CD8-positive, alpha-beta memory T cell (primary cell): ENCODE measurements at places on chromosomes 7 and 10. TPM values are rescaled to one million over a fixed set of nuclear protein-coding genes. Genes with fewer than 3 reads are reported as not detected.
A peak's percentile ranks its signal among the peaks of the same experiment; 100 is the strongest.

Gene EGR2
- total RNA-seq = 89.9 TPM

Gene C10orf67
- total RNA-seq = not detected

Gene PTF1A
- not detected for total RNA-seq

Gene UCMA
- total RNA-seq = not detected

Gene HACD1
- total RNA-seq = 1.9 TPM

DNA sequence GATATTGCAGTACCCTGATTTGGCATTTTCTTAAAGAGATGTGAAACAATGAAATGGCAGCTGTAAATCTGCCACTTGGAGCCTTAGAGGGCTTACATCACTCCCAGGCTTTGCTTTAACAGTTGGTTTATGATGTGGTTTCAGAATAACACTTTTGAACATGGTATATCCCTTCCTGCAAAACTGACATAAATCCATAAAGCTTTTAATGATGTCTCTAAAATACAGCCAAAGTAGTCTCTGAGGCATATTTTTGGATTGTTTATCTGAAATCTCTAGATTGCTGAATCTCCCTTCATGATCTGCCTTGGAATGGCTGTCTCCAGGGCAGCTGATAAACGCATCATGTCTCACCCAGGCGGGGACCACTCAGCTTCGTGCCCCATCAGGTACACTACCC, 377.8 kb upstream of the C7orf33 start:
- no peak for DNase-seq
- H3K27me3 ChIP-seq = no peaks in the 10 kb centered on the region
- H3K36me3 ChIP-seq = no peaks in the 10 kb centered on the region
- no peak overlapping the region for H3K4me3 ChIP-seq

DNA sequence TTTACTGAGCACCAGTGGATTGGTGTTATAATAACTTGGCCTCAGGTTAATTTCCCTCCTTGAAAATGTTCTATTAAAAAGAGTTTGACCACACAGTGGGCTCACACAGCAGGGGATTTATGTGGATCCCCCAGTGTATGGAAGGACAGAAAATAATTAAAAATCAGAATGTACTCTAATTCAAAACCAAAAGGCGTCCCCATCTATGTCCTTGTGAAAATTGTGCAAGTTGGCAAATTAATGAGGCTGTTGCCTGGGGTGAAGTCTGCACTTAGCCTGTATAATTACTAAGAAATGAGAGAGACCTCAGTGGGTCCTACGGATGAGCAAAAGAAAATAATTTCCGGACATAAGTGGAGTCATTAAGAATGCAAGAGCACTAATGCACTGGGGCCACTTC, 31.1 kb downstream of the PIK3CG start:
- no peak overlapping the region for H3K27ac ChIP-seq
- H3K36me3 ChIP-seq = peaks cover 24% of the 10 kb centered on the region
- no peaks in the 10 kb centered on the region for H3K27me3 ChIP-seq
- H3K4me1 ChIP-seq = no peaks in the 10 kb centered on the region

- no peaks in the 10 kb centered on the region for H3K36me3 ChIP-seq
- H3K27me3 ChIP-seq = no peaks in the 10 kb centered on the region
- H3K27ac ChIP-seq = no peak overlapping the region
- no peak for DNase-seq
- no peak overlapping the region for H3K4me3 ChIP-seq
- peaks cover 16% of the 10 kb centered on the region for H3K4me1 ChIP-seq
Measured at GRCh38 chr7:111089822-111090426, 1.0 kb upstream of the LRRN3 start.

- H3K4me1 ChIP-seq = peaks cover 11% of the 10 kb centered on the region
- H3K4me3 ChIP-seq = no peak overlapping the region
- DNase-seq = no peak
- H3K36me3 ChIP-seq = no peaks in the 10 kb centered on the region
- H3K27ac ChIP-seq = no peak overlapping the region
Measured at GRCh38 chr7:139131601-139132041, 22.1 kb upstream of the ZC3HAV1 start.

- no peak overlapping the region for H3K27ac ChIP-seq
- H3K36me3 ChIP-seq = no peaks in the 10 kb centered on the region
- DNase-seq = no peak
- no peak overlapping the region for H3K4me3 ChIP-seq
- no peaks in the 10 kb centered on the region for H3K27me3 ChIP-seq
- H3K4me1 ChIP-seq = peaks cover 20% of the 10 kb centered on the region
Measured at GRCh38 chr10:79065091-79065551, 3.6 kb upstream of the ZMIZ1 start.

DNA sequence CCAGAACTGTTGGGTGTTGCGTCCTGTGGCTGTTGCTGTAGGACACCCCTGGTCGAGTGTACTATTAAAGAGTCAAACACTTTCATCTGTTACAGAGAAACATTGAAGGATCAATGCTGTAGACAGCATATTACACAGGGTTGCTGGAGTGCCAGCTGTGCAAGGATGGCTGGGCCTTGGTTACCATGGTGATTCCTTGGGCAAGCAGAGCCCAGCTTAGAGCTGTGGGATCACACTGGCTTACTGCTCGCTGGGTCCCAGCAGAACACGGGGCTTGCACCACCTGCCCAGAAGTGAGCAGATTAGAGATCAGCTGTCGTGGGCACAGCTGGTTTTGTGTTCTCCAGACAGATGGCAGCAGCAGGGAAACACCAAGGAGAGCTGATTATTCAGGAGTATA, 76.0 kb downstream of the GPR141 start:
- no peak overlapping the region for H3K4me3 ChIP-seq
- no peaks in the 10 kb centered on the region for H3K27me3 ChIP-seq
- DNase-seq = no peak
- H3K4me1 ChIP-seq = no peaks in the 10 kb centered on the region
- H3K36me3 ChIP-seq = no peaks in the 10 kb centered on the region

DNA sequence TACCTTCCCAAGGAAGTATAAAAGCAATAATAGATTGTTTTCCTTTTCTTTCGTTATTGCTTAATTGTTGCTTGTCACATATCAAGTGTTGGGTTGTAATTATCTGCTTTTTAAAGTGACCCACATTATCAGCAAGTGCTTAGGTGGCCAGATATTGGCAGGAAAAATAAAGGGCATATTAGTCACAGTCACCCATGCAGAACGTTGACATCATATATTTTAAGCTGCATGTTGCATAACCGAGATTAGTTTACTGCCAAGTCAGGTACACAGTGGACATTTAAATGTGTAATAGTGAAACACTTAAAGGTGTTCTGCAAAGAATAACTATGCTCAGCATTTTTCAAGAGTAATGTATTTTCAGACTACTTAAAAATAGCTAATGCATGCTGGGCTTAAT, 11.4 kb downstream of the NEBL start:
- H3K27ac ChIP-seq = no peak overlapping the region
- no peaks in the 10 kb centered on the region for H3K36me3 ChIP-seq
- no peak for DNase-seq
- no peaks in the 10 kb centered on the region for H3K4me1 ChIP-seq
- no peak overlapping the region for H3K4me3 ChIP-seq

- DNase-seq = peak; percentile 87
- peak overlapping the region; percentile 88 for H3K4me3 ChIP-seq
- H3K27ac ChIP-seq = peak overlapping the region; percentile 76
- H3K4me1 ChIP-seq = no peaks in the 10 kb centered on the region
Measured at GRCh38 chr7:63899691-63900393, 98.8 kb upstream of the ZNF722 start.

DNA sequence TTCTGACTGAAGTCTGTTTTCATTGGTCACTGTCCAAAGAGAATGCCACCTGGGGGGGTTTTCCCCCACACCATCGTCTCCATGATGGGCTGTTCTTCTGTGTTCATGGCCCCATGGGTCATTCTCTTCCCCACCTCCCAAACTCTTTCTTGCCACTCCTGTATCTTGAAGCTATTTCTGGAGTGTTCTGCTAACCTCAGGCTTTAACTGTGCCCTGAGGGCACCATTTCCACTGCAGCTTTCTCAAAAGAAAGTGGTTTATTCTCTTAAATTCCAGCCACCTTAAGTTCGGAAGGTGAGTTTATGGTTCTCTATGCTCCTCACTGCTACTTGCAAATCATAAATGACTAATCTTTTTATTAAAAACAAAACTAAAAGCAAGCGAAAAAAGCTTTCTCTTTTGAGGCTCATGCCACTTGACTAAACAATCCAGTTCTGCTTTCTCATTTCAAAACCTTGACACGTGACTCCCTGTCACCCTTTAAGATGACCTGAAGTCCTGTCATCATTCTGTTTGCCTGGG, 7.4 kb upstream of the APBB1IP start:
- no peaks in the 10 kb centered on the region for H3K27me3 ChIP-seq
- no peaks in the 10 kb centered on the region for H3K36me3 ChIP-seq
- H3K4me1 ChIP-seq = peaks cover 4% of the 10 kb centered on the region
- no peak overlapping the region for H3K27ac ChIP-seq

GRCh38 chr10:12351447-12351846, 2.1 kb downstream of the CAMK1D start:
- H3K36me3 ChIP-seq = no peaks in the 10 kb centered on the region
- peak; percentile 13 for DNase-seq
- H3K4me3 ChIP-seq = peak overlapping the region; percentile 87
- no peak overlapping the region for H3K27ac ChIP-seq
- H3K4me1 ChIP-seq = peaks cover 18% of the 10 kb centered on the region

- no peak overlapping the region for H3K4me3 ChIP-seq
- no peak for DNase-seq
- H3K4me1 ChIP-seq = no peaks in the 10 kb centered on the region
- no peaks in the 10 kb centered on the region for H3K36me3 ChIP-seq
- no peaks in the 10 kb centered on the region for H3K27me3 ChIP-seq
Measured at GRCh38 chr10:1228467-1228975, 172.3 kb downstream of the WDR37 start.

GRCh38 chr10:12129222-12130111, at the start of gene SEC61A2:
TSS of gene SEC61A2 (plus strand) at chr10:12129677. CDS start at chr10:12129788, 111 bp downstream.
- peak; percentile 98 for DNase-seq
- H3K36me3 ChIP-seq = no peaks in the 10 kb centered on the region
- peak within 1 kb of the TSS; percentile 62 for H3K4me3 ChIP-seq

- no peaks in the 10 kb centered on the region for H3K4me1 ChIP-seq
- no peak overlapping the region for H3K4me3 ChIP-seq
- no peaks in the 10 kb centered on the region for H3K27me3 ChIP-seq
Measured at GRCh38 chr7:21345361-21345760, 82.5 kb upstream of the SP4 start.

DNA sequence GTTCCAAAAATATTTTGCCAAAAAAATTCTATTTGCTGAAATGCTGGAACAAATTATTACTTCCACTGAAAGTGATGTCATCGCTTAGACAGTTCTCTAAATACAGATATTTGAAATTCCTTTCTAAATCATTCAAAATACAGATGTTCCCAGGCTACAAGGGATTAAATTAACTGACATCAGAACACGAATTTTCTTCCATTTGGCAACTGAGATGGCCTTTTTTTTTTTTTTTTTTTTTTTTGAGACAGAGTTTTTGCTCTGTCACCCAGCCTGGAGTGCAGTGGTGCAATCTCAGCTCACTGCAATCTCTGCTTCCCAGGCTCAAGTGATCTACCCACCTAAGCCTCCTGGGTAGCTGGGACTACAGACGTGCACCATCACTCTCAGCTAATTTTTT, 57.0 kb downstream of the P4HA1 start:
- no peak for DNase-seq
- peaks cover 5% of the 10 kb centered on the region for H3K36me3 ChIP-seq
- no peaks in the 10 kb centered on the region for H3K4me1 ChIP-seq
- H3K27me3 ChIP-seq = no peaks in the 10 kb centered on the region
- H3K27ac ChIP-seq = no peak overlapping the region
- no peak overlapping the region for H3K4me3 ChIP-seq

GRCh38 chr10:7314170-7314569, 96.7 kb downstream of the SFMBT2 start:
- no peaks in the 10 kb centered on the region for H3K36me3 ChIP-seq
- DNase-seq = no peak
- no peak overlapping the region for H3K4me3 ChIP-seq
- no peak overlapping the region for H3K27ac ChIP-seq
- peaks cover 28% of the 10 kb centered on the region for H3K4me1 ChIP-seq
- H3K27me3 ChIP-seq = no peaks in the 10 kb centered on the region

DNA sequence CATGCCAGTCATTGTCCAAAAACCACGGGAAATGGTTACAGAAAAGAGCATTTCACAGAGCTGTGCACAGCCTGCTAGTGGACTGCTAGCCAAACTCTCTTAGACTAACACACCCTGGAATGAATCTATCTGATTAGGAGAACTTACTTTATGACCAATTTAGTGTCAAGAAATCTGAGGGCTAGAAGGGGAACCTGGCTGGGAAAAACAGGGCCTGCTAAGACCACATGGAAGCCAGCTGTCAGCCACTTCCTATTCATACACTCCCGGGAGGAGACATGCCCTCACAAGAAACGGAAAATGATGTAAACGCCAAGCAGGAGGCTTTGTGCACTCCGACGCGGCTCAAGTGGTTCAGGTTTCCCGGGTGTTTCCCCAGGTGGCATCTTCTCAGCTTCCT, 54.8 kb downstream of the MPP7 start:
- H3K4me3 ChIP-seq = no peak overlapping the region
- no peaks in the 10 kb centered on the region for H3K27me3 ChIP-seq
- no peak for DNase-seq
- no peak overlapping the region for H3K27ac ChIP-seq

- no peak overlapping the region for H3K27ac ChIP-seq
- DNase-seq = no peak
- no peak overlapping the region for H3K4me3 ChIP-seq
- H3K27me3 ChIP-seq = no peaks in the 10 kb centered on the region
Measured at GRCh38 chr7:116087984-116088383, 57.4 kb upstream of the TFEC start.

- H3K36me3 ChIP-seq = no peaks in the 10 kb centered on the region
- no peak overlapping the region for H3K4me3 ChIP-seq
- H3K4me1 ChIP-seq = no peaks in the 10 kb centered on the region
- H3K27me3 ChIP-seq = no peaks in the 10 kb centered on the region
- H3K27ac ChIP-seq = no peak overlapping the region
- no peak for DNase-seq
Measured at GRCh38 chr7:115410972-115411686, 489.2 kb downstream of the MDFIC start.

GRCh38 chr10:86790394-86790793, 34.0 kb downstream of the BMPR1A start:
- no peaks in the 10 kb centered on the region for H3K36me3 ChIP-seq
- no peaks in the 10 kb centered on the region for H3K4me1 ChIP-seq

DNA sequence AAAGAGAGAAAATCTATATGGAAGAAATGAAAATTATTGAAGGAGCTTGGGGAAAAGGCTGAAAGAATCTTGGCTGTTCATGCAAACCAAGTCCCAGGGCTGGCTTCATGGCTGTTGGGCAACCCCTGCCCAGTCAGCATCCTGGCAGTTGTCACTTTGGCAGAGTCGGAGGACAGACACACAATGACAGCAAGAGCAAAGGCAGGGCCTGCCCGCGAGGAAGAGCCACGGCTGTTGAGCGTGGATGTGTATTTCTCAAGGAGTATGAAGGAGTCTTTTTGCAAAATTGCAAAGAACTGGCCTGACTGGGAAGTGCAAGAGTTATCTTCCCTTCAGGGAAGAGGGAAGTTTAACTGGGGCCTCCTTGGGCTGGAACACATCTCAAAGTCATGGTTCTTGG, 11.7 kb downstream of the PTPRE start:
- H3K36me3 ChIP-seq = no peaks in the 10 kb centered on the region
- H3K27me3 ChIP-seq = no peaks in the 10 kb centered on the region
- no peak for DNase-seq
- no peak overlapping the region for H3K27ac ChIP-seq
- no peaks in the 10 kb centered on the region for H3K4me1 ChIP-seq

GRCh38 chr10:12432402-12433189, 83.2 kb downstream of the CAMK1D start:
- H3K4me3 ChIP-seq = no peak overlapping the region
- no peak for DNase-seq
- H3K27me3 ChIP-seq = no peaks in the 10 kb centered on the region
- no peaks in the 10 kb centered on the region for H3K36me3 ChIP-seq
- H3K27ac ChIP-seq = no peak overlapping the region
- no peaks in the 10 kb centered on the region for H3K4me1 ChIP-seq

- DNase-seq = no peak
- H3K36me3 ChIP-seq = no peaks in the 10 kb centered on the region
- H3K4me1 ChIP-seq = peaks cover 4% of the 10 kb centered on the region
Measured at GRCh38 chr7:66198956-66199355, 6.2 kb upstream of the TPST1 start.
